HS-5 (cell line): ENCODE measurements at places on chromosomes 7 and 10.

GRCh38 chr10:11177926-11178471, 160.3 kb downstream of the CELF2 start:
- no peak for DNase-seq

DNA sequence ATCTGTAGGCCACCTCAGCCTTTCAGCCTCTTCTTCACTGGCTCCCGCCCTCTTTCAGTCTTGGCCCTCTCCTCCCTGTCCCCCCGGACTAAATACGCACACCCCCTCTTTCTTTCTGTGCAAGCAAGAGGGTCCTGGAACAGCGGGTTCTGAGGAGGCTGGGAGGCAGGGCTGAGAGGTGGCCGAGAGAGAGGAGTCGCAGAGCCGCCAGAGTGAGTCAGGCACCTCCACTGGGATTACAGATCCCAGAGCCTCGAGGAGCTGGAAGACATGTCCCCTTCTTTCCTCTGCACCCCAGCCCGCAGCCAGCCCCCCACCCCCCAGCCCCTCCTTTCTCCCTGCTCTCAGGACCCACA, 182 bp downstream of the CCDC136 start:
- DNase-seq: no peak

DNA sequence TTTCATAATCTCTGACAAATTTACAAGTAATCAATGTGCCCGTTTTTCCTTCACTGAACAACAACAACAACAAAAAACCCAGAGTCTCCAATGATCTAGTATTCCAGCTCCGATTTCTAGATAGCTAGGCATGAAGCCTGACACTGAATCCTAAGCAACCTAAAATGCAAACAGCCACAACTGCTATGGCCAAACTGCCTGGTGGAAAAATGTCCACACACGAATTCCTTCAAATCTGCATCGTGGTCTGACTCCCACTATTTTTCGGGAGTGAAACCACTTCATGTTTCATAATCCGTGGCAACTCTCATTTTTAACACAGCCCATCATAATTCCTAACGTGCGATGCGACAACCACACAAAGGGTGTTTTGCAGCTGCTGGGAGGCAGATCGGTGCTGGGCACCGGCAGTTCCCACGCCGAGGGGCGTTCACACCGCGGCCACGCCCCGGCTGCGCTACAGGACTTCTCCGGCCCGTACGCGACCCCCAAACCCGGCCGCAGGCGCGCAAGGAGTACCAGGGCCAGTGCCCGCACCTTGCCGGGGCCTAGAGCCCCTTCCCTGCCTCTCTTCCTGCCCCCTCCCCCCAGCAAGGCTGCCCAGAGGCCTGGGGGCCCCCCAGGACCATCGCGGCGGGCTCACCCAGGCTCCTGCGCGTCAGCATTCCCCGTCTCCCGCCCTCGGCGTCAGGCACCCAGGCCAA, 814 bp downstream of the RUFY2 start:
- DNase-seq: peak; percentile 24

- DNase-seq: no peak
Observed at GRCh38 chr7:38545977-38546376, 85.2 kb downstream of the AMPH start.

DNA sequence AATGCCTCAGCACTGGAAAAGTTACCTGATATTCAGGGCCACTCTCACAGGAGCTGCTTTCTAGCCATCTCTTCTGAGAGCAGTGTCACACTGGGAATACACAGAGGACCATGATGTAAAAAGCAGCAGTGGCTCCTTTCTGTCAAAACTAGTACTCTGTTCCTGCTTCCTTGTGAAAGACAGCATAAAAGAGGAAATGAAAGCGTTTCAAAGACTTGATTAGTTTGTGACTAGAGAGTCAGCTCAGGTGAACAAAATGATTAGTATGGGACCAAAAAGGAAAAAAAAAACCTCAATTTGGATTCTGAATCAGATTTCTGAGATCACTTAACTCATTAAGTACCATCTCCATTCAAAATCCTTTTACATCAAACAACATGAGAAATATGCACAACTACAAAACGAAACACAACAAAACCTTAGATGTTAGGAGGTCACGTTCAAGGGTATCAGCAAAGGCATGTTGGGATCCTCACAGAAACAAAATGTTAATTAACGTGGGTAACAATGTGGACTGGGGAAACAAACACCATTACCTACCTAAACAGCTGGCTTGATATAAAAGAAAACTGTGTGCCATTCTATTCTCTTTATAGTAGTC, 103.7 kb downstream of the MACC1 start:
- DNase-seq: no peak

- DNase-seq: no peak
Observed at GRCh38 chr10:6953271-6953801, 373.3 kb upstream of the PRKCQ start.

DNA sequence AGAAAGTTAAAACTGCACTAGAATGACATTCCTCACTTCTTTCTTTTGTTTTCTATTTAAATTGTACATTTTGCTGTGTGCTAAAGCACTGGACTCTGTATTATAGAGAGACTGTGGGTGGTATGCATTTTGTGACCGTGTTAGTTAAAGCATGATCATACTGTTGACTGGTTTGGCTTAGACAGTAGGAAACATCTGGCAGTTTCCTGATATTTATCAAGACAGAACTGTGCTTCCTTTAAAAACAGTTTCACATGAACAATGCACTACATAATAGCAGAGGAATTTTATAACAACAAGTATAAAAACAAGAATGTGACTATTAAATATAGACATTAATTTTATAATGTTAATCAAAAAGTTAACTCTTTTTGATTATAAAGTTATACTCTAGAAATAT, 23.1 kb downstream of the GNG11 start:
- no peak for DNase-seq

DNA sequence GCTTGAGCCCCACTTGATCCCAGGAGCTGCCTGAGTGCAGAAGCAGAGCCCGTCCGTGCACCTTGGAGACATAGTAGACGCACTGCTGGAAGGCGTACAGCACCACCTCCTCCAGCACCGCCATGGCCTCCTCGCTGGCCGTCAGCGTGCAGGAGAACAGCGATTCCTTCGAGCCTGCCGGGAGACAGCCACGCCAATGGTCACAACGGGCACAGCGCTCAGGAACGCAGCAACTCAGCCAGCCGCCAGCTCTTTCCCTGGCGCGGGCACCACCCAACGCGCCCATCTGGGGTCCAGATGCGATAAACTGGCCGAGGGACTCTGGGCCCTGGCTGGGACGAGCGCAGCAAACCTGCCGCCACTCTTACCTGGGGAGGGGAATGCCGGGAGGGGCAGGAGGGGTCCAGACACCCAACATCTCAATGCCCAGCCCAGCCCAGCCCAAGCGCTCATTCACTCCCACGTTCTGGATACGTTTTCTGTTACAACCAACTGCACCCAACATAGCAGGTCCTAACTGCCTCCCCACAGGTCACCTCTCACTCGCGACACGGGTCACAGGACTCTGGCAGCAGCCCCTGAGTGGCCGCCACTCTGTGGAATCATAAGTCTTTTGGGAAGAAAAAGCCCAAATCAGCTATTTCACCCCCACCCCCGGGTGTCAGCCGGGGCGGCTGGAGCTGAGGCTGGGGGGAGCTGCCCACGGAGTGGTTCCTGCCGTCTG, 41.9 kb downstream of the AP5Z1 start:
- no peak for DNase-seq

GRCh38 chr7:25789701-25790640, 362.0 kb upstream of the NFE2L3 start:
- no peak for DNase-seq

DNA sequence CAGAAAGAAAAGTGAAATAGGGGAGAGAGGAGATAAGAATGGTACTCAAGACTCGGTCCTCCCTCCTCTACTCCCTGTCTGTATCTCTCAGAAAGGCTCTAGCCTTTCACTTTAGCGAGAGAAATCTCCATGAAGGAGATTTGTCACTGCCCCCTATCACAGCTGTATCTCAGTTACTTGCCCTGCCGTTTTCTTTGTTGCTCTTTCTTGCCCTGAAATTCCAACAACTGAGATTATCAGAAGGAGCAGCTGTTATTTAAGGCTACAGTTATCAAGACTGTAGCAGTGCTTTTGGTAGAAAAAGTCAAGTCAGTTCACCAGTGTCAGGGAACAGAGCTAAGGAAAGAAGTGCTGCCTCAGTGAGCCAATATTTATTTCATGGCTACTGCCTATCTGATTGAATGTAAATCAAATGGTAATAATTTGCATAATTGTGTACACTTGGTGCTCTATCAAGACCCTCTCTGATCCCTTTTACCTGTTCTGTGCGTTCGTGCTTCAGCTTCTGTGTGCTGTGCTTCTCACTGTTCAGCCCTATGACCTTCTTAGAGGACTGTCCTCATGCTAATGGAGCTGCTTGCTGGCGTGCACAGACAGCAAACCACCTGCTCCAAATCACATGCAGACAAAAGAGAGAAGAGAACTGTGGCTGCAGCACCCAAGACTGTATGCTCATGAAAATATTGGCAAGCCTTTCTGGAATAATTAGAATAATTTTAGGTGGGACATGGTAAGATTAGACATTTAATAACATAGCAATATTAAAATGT, 180.2 kb upstream of the FAM3C start:
- no peak for DNase-seq

DNA sequence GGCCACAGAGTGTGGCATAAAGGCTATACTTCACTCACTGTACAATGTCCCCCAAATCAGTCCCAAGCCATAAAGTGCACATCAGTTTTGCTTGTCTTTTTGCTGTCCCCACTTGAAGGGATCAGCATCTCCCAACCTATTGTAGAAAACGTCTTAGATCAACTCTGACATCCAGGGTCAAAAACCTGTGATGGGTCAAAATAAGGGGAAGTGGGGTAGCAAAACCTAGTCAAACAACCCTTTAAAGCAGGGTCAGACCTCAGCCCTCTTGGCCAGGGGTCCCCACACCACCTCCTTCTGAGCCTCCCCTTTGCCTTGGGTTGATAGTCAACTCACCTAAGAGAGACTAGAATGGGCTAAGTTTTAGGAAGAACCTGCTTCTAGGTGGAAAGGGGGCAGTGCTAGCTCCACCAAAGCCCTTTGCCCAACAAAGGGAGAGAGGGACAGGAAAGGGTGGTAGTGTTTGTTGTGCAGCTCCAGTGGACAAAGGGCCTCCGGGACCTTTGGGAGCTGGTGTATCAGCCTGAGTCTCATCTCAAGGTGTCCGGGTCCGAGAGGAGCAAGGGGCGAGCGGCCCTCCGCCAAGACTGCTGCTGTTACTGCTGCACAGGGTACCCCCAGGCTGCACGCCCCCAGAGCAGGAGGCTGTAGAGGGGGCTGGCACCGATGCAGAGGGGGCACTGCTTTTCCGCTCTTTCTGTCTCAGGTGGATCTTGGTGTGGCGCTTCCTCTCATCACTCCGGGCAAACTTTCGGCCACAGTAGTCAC, 3.3 kb downstream of the EGR2 start:
- no peak for DNase-seq

GRCh38 chr10:111207500-111207899, 130.7 kb downstream of the ADRA2A start:
- DNase-seq: no peak

DNA sequence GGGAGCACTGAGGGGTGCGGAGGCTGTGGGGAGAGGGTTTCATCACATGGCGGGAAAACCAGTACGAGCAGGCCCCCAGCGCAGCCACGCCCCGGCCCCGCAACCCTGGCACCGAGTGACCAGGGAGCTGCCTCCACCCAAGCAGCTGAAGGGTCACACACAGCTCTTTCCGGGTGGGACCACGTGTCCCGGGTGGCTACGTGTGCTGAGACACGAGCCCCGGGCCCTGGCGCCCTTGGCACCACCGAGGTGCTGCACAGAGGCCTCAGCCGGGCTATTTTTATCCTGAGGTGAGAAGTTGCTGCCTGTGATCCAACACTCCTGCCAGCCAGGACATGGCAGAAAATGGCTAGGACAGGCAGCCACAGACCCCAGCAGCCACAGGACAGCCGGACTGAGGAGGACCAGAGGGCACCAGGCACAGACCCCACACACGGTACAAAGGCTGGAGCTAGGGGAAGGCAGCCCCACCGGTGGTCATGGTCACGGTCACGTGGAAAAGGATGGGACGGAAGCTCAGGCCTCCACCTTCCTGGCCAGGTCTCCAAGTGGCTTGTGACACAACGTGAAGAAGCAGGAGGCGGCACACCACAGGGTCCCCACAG, 223.7 kb downstream of the MAD1L1 start:
- no peak for DNase-seq

DNA sequence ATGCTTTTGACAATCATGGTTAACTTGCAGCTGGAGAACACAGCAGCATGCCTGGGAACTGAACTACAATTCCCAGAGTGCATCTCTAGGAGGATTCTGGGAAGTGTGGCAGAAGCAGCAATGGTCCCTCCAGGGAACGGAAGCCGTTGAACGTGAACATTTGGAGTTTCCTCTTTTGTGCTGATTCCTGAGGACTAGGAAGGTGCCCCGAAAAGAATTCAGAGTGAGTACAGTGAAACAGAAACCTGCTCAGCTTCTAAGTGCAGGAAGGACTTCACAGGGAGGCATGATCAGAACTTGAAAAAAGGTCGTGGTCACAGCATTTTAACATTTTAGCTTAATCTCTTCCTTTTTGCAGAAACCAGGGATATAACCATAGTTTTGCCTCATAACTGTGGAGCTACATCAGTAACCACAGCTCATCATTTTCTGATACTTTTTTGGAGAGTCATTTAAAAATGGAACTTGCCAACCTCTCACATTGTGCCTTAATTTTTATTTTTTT, at the start of gene NUDT13:
Gene NUDT13 (plus strand): TSS at position 111 of the 505 bp plus-strand sequence. CDS start 3,911 bp downstream, outside the sequence.
- no peak for DNase-seq

- DNase-seq: no peak
Observed at GRCh38 chr10:127934383-127934782, 27.5 kb downstream of the PTPRE start.

DNA sequence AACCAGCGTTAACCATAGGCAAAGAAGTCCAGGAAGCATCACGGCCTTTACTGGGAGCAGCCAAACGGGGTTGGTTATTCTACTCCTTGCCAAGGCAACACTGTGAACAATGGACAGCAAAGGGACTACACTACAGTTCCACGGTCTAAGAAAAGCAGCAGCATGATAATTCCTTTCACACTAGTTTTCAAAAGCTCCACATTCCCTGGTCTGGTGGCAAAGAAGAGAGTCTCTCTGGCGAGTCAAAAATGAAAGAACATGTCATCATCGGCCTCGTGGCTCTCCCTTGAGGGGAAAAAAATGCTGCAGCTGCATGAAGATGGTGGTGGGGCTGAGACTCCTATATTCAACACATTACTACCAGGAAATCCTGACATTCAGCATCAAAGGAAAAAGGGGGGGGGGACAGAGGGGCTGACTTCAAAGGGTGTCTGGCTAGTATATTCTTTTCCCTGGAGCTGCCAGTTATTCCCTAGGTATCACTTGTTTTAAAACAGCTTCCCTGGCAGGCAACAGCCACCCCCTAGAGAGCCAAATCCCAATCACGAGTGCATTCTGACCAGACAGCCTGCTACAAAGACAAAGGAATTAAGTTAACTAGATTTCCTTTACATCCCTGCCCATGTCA, 49.1 kb downstream of the SLC37A3 start:
- DNase-seq: no peak

GRCh38 chr10:124693801-124694416, 50.3 kb downstream of the FAM53B start:
- DNase-seq: no peak
